ENCODE measurements at places on chromosomes 1 and 21. TPM values are rescaled to one million over a fixed set of nuclear protein-coding genes. Genes with fewer than 3 reads are reported as not detected.

GRCh38 chr21:36396971-36397370 is 11.8 kb downstream of the CHAF1B start:
- no peak for DNase-seq
- H3K27me3 ChIP-seq, result no peaks in the 10 kb centered on the region
- H3K36me3 ChIP-seq, result peaks cover 48% of the 10 kb centered on the region
- H3K4me3 ChIP-seq, result no peak overlapping the region
- no peaks in the 10 kb centered on the region for H3K4me1 ChIP-seq

- H3K27ac ChIP-seq, result no peak overlapping the region
- peaks cover 2% of the 10 kb centered on the region for H3K4me1 ChIP-seq
- no peaks in the 10 kb centered on the region for H3K36me3 ChIP-seq
- H3K4me3 ChIP-seq, result no peak overlapping the region
- peak; percentile 73 for DNase-seq
- H3K27me3 ChIP-seq, result peaks cover 6% of the 10 kb centered on the region
Measured at GRCh38 chr1:15304708-15305467, 57.9 kb downstream of the FHAD1 start.

DNA sequence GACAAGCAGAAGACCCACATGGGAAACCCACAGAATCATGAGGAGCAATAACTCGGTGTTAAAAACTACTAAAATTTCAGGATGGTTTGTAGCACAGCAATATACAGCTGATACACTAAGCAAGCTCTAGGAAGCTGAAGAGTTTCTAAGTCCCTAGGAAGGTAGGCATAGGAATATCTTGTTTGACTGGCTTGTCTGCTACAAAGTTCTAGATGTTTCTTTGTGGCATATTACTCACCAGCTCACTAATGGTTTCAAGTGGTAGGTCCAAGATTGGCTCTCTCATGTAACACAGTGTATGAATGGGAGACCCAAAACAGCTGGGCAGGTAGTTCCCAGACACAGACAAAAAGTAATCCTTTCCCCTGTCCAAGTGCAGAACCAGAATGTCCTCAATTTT is 13.3 kb upstream of the MTF1 start:
- no peak for DNase-seq
- no peaks in the 10 kb centered on the region for H3K4me1 ChIP-seq
- H3K4me3 ChIP-seq, result no peak overlapping the region
- no peaks in the 10 kb centered on the region for H3K27me3 ChIP-seq

GRCh38 chr1:210711825-210712612 is 383.3 kb downstream of the HHAT start:
- no peaks in the 10 kb centered on the region for H3K36me3 ChIP-seq
- H3K4me3 ChIP-seq, result no peak overlapping the region
- H3K27ac ChIP-seq, result no peak overlapping the region
- DNase-seq, result no peak
- peaks cover 2% of the 10 kb centered on the region for H3K4me1 ChIP-seq
- H3K27me3 ChIP-seq, result no peaks in the 10 kb centered on the region

DNA sequence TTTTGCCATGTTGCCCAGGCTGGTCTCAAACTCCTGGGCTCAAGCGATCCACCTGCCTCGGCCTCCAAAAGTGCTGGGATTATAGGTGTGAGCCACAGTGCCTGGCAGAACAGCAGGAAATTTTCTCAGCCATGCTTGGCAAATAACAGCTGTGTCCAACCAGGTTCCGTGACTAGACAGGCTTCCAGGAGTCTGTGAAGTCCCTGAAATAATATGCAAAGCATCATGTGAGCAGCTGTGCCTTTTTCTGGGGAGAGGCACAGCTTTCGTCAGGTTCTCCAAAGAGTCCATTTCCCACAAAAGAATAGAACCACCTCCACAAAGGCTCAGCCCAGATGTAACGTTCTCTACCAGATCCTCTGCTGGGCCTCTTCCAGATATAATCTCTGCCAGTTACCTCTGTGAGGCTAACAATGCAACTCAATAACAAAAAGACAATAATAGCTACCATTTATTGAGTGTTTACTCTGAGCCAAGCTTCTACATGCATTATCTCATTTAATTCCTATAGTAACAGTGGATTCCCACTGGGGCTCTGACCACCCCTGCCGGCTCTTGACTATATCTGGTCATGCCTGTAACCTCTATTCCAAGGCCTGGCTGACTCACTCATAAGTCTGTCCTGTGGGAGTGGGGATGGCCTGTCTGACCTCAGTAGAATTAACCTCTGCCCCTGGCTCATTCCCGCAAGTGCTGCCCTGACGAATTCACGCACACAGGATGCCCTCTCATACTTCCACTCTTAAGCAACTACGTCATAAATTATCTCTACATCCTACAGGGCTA is 4.0 kb upstream of the NKAIN1 start:
- peaks cover 21% of the 10 kb centered on the region for H3K4me1 ChIP-seq
- H3K27ac ChIP-seq, result no peak overlapping the region
- peaks cover 19% of the 10 kb centered on the region for H3K27me3 ChIP-seq
- DNase-seq, result no peak
- H3K36me3 ChIP-seq, result peaks cover 5% of the 10 kb centered on the region

DNA sequence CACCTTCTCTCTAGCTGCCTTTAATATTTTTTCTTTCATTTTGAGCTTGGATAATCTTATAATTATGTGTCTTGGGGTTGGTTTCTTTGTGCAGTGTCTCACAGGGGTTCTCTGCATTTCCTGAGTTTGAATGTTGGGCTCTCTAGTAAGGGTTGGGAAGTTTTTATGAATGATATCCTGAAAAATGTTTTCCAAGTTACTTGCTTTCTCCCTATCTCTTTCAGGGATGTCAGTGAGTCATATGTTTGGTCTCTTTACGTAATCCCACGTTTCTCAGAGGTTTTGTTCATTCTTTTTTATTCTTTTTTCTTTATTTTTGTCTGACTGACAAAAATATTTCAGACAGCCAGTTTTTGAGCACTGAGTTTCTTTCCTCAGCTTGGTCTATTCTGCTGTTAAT is 55.4 kb upstream of the CCDC190 start:
- no peak overlapping the region for H3K4me3 ChIP-seq
- no peak overlapping the region for H3K27ac ChIP-seq
- peaks cover under 1% of the 10 kb centered on the region for H3K4me1 ChIP-seq
- peaks cover 3% of the 10 kb centered on the region for H3K36me3 ChIP-seq
- DNase-seq, result no peak

GRCh38 chr1:245762396-245762910 is 607.7 kb downstream of the KIF26B start:
- no peak overlapping the region for H3K4me3 ChIP-seq
- no peaks in the 10 kb centered on the region for H3K27me3 ChIP-seq
- DNase-seq, result no peak
- H3K36me3 ChIP-seq, result peaks cover 2% of the 10 kb centered on the region
- no peaks in the 10 kb centered on the region for H3K4me1 ChIP-seq

DNA sequence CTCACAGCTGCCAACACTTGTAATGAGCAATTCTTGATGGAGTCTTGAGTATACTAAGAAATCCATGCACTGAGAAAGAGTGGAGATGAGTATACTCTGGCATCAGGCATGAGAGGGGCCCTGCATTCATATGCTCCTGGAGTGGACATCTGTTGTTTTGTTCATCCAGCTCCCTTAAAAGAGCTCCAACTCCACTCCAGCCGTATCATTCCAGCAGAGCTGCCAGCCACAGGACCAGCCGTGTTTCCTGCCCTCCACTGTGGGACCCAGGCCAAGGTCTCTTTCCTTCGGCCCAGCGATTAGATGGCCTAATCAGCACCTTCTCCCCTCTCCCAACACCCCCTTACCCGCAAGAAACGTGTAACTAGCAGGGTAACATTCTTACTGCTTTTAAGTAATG is 144.5 kb downstream of the OMA1 start:
- H3K27ac ChIP-seq, result no peak overlapping the region
- H3K4me3 ChIP-seq, result no peak overlapping the region
- H3K36me3 ChIP-seq, result no peaks in the 10 kb centered on the region
- no peaks in the 10 kb centered on the region for H3K4me1 ChIP-seq
- H3K27me3 ChIP-seq, result peaks cover 2% of the 10 kb centered on the region
- DNase-seq, result no peak

- H3K27ac ChIP-seq, result peak overlapping the region; percentile 62
- no peaks in the 10 kb centered on the region for H3K27me3 ChIP-seq
- no peak overlapping the region for H3K4me3 ChIP-seq
- H3K36me3 ChIP-seq, result peaks cover 36% of the 10 kb centered on the region
Measured at GRCh38 chr1:19418503-19418971, 66.8 kb downstream of the CAPZB start.

DNA sequence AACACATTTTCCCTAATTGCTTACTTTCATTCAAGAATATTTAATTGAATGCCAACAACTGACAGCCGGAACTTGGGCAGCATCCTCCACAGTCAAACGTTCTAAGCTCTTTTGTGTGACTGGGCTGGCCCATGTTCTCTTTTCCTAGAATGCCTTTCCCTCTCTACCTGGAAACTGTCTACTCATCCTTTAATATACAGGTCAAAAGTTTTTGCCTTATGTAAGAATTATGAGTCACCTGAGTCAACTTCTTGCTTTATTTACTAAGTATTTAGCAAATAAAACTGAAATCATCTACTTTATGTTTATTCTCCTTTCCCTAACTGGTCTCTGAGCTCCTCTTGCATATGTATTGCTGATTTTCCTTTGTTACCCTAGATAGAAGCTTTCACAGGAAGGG is 172.2 kb downstream of the CHRM3 start:
- no peak overlapping the region for H3K4me3 ChIP-seq
- H3K36me3 ChIP-seq, result no peaks in the 10 kb centered on the region
- H3K4me1 ChIP-seq, result peaks cover 10% of the 10 kb centered on the region
- H3K27ac ChIP-seq, result peak overlapping the region; percentile 57
- DNase-seq, result no peak
- no peaks in the 10 kb centered on the region for H3K27me3 ChIP-seq

DNA sequence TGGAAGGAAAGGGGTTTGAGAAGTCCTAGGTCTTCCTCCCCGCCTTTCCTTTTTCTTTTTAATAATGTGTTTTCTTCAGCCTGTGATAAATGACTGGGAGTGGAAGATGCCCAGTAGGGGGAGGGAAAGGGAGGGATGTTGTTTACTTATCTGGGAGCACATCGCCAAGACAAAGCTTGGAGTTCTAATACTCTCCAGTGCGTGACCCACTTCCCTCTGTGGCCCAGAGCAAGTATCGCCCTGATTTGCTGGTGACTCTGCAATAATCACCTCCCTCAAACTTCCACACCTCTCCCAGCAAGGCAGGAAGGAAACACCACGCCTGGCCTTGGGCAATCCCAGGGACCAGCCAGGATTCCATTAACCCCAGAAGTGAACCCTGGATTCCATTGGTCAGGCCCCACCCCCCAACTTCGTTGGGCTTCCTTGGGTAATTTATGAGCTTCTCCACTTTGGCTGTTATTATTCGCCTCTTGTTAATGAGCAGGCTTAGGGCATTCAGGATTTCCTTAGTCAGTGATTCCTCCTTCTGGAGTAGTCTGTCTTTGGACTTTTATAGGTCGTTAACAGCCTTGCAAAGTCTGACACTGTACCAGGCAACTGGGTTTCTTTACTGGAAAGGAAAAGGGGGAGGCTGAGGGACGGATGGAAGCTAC is 24.3 kb upstream of the GRHL3 start:
- H3K4me1 ChIP-seq, result no peaks in the 10 kb centered on the region
- no peak overlapping the region for H3K4me3 ChIP-seq
- DNase-seq, result no peak

DNA sequence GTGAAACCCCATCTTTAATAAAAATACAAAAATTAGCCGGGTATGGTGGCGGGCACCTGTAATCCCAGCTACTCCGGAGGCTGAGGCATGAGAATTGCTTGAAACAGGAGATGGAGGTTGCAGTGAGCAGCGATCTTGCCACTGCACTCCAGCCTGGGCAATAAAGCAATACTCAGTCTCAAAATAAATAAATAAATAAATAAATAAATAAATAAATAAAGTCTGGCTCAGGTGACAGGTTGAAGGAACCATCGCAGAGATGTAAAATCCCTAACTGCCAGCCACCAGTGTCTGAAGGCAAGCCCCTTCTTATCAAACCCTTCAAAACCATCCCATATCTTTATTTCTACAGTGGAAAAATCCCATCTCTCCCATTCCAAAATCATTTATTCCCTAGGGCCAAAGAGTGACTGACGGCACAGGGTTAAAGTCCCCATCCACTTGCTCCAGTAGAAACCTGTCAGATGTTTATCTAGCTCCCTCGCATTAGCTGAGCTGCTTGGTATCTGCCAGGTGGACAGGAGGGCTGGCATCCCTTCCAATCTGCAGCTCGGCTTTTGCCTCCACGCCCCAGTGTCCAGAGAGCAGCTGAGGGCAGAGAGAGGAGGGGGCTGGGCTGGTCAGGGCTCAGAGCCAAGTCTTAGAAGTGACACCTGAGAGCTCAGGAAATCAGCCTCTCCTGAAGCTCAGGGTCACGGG is 5.0 kb downstream of the CSRP1 start:
- H3K27ac ChIP-seq, result no peak overlapping the region
- peaks cover 31% of the 10 kb centered on the region for H3K4me1 ChIP-seq
- no peaks in the 10 kb centered on the region for H3K27me3 ChIP-seq
- DNase-seq, result no peak
- H3K36me3 ChIP-seq, result peaks cover 6% of the 10 kb centered on the region
- H3K4me3 ChIP-seq, result no peak overlapping the region

GRCh38 chr1:184838504-184838951 is 83.9 kb upstream of the EDEM3 start:
- peaks cover 51% of the 10 kb centered on the region for H3K36me3 ChIP-seq
- H3K27ac ChIP-seq, result peak overlapping the region; percentile 21

- no peak overlapping the region for H3K27ac ChIP-seq
- H3K36me3 ChIP-seq, result no peaks in the 10 kb centered on the region
- no peak for DNase-seq
- H3K4me3 ChIP-seq, result no peak overlapping the region
- peaks cover 2% of the 10 kb centered on the region for H3K27me3 ChIP-seq
Measured at GRCh38 chr1:244941121-244941520, 76.8 kb upstream of the HNRNPU start.

DNA sequence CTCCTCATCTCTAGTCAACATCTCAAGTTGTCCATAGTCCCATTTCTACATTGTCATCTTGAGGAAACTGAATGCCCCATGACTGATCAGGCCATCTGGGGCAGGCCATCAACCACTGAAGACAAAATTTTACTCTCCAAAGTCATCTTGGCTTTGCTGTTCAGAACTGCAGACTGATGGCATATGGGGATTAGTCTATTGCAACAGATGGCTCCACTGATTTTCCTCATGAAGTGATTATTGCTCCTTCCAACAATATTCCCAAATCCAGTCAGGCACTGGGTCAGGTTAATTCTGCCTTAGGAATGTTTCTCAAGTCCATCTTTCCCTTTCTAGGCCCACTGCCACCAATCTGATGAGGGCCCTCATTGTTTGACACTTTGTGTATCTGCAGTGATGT is 101.7 kb downstream of the ESRRG start:
- H3K4me3 ChIP-seq, result no peak overlapping the region
- no peaks in the 10 kb centered on the region for H3K27me3 ChIP-seq
- H3K4me1 ChIP-seq, result no peaks in the 10 kb centered on the region
- H3K36me3 ChIP-seq, result no peaks in the 10 kb centered on the region
- H3K27ac ChIP-seq, result no peak overlapping the region

GRCh38 chr1:47709872-47710231 is 272.0 kb downstream of the FOXD2 start:
- H3K27ac ChIP-seq, result no peak overlapping the region
- peaks cover 69% of the 10 kb centered on the region for H3K27me3 ChIP-seq
- H3K36me3 ChIP-seq, result no peaks in the 10 kb centered on the region
- no peak for DNase-seq
- H3K4me3 ChIP-seq, result no peak overlapping the region

GRCh38 chr1:34859446-34860200 is at the start of gene SMIM12:
SMIM12 (minus strand) TSS chr1:34859749; CDS start chr1:34855977, 3,772 bp downstream.
- peak within 1 kb of the TSS; percentile 93 for H3K27ac ChIP-seq
- peak within 1 kb of the TSS; percentile 97 for H3K4me3 ChIP-seq
- no peaks in the 10 kb centered on the region for H3K27me3 ChIP-seq
- peaks cover 60% of the 10 kb centered on the region for H3K4me1 ChIP-seq

S100A1 gene
- total RNA-seq, result not detected

RAB25 gene
- total RNA-seq, result 0.50 TPM

CDK18 gene
- total RNA-seq, result 2.9 TPM

CREG1 gene
- total RNA-seq, result 8.0 TPM

DLGAP3 gene
- 0.40 TPM for total RNA-seq

ZNF683 gene
- 0.17 TPM for total RNA-seq

KRTAP21-1 gene
- total RNA-seq, result not detected

All from activated CD4-positive, alpha-beta T cell treated with anti-CD3 and anti-CD28 coated beads, Interleukin-2, amount 10 ng/mL, durations not matched to agents 7 days and 5 days (primary cell).